ENCODE measurements at places on chromosomes 13 and 19.
A peak's percentile ranks its signal among the peaks of the same experiment; 100 is the strongest.

- no peak for DNase-seq
Measured at GRCh38 chr13:102195566-102196462, 206.0 kb downstream of the FGF14 start.

DNA sequence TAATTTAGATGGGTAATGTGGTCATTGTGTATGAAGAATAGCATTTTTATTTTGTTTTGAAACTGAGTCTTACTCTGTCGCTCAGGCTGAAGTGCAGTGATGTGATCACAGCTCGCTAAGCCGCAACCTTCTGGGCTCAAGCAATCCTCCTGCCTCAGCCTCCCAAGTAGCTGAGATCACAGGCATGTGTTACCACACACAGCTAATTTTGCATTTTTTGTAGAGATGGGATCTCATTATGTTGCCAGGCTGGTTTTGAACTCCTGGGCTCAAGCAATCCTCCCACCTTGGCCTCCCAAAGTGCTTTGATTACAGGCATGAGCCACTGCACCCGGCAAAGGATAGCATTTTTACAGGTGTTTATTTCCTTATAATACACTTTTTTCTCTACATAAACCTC, 36.6 kb downstream of the SERTM1 start:
- no peak for DNase-seq

- no peak for DNase-seq
Measured at GRCh38 chr13:108427355-108427754, 157.8 kb downstream of the TNFSF13B start.

DNA sequence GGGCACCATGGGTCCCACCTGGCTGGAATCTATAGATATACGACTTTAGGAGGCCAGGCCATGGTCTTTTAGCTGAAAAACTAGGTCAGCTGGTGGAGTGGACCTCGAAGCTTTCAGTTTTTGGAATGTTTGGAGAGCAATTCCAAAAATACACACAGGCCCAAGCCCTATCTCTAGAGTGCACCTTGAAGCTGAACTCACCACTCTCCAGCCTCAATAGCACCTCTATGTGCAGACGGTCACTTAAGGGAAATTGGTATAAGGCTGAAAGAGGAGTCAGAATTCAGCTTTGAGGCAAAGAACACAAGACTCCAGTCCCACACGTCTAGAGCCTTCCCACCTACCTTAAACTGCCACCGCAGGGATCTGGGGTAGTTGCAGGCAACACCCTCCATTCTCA, 56.4 kb upstream of the KATNAL1 start:
- DNase-seq = no peak

DNA sequence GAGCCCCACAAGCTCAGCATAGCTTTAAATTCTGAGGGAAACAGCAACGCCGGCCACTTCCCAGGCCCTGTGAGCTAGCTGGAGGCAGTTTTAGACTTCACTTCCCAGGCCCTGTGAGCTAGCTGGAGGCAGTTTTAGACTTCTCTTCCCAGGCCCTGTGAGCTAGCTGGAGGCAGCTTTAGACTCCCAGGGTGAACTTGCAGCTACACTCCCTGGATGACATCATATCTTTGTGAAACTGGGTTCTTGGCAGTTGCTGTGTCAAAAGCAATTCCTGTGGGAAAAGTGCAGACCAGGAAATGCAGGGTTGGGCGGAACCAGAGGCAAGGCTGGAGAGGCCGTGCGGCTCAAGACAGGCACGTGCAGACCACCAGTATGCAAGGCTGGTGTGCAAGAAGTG, 12.7 kb downstream of the SOX1 start:
- no peak for DNase-seq

- DNase-seq = no peak
Measured at GRCh38 chr13:99806671-99807070, 164.9 kb downstream of the ZIC5 start.

- no peak for DNase-seq
Measured at GRCh38 chr13:83386609-83387008, 495.7 kb downstream of the SLITRK1 start.

DNA sequence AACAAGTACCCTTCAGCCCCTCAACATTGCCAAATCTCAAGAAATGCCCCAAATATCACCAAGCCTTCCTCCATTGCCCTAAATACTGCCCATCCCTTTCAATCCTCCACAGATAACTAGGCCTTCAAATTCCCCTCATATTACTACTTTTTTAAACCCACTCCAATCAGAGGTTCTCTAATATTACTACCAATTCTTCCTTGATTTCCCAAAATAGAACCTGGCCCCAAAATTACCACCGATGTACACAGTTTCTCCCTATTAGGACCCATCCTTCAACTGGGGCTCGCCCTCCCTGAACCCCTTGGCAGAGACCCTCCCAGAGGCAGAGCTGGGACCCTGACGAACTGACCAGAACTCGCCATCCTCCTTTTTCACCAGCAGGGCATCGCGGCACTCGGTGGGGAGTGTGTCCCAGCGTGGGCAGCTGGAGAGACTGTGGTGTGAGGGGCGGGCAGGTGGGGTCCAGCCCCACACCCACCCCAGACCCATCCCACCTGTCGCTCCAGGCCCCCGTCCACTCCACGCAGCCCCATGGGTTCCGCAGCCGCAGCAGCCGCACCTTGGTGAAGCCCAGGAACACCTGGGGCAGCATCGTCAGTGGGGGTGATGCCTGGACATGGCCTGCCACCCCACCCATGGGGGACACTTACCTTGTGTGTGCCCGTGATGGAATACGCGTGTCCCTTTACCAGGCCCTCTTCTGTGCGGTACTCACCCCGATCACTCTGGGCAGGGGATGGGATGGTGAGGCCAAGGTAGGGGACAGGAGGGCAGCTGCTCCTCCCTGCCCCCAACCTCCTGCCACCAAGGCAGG, 6.1 kb downstream of the CAPN12 start:
- no peak for DNase-seq

- DNase-seq = no peak
Measured at GRCh38 chr19:10268071-10268470, 2.8 kb upstream of the ICAM1 start.

DNA sequence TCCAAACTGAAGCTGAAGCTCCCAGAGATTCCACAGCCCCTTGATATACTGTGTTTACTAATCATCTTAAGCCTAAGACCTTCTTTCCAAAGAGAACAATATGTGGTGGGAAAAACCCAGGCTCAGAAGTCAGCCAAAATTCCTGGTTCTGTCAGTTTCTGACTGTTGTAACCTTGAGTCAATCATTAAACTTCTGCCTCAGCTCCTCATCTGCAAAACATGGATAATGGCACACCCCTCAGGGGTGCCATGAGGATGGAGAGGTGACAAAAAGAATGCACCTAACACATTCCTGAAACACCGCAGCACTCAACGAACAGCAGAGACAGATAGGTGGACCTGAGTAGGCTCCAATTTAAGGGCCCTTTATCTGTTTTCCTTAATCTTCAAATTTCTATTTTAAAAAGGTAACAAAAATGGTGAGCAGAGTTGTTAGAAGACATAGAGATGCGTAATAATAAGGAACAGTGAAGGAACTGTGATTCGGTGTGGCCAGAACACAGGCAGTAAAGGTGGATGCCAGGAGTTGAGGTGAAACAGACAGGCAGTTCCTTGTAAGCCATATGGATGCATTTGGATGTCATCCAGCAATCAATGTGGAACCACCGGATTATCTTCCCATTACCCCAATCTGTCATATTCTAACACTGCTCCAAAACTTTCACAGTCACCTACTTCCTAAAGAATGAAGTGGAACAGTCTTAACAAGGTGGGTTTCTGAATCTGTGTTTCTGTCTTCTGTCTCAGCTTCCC, 56.6 kb upstream of the DOCK9 start:
- DNase-seq = no peak

DNA sequence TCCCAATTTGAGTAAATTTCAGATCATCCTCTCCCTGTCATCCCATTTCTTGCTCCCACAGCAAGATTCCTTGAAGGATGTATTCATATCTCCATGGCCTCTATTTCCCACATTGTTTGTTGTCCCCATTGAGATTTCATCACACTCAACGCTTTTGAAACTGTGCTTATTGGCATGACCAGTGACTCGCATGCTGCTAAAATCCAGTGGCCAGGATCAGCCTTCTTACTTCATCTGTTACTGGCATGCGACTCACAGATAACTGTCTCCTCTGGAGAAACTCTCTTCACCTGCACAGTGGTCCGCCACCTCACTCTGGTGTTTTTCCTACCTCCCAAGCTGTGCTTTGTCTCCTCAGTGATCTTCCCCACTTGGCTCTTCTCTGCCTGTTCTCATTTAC, 95.8 kb downstream of the WASF3 start:
- no peak for DNase-seq

DNA sequence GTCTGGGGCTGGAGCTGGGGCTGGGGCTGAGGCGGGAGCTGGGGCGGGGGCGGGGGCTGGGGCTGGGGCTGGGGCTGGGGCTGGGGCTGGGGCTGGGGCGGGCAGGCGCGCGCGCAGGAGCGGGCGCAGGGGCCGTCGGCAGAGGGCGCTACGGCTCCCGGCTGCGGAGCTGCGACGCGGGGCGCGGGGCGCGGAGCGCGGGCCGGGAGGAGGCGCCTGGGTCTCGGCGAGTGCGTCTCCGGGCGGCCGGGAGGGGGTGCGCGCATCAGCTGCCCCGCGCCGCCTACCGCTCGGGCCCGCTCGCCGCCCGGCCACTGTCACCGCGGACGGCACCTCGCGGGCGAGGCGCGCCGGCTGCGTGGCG, 422 bp upstream of the MTUS2 start:
- DNase-seq = peak; percentile 78

- DNase-seq = no peak
Measured at GRCh38 chr13:20001366-20002190, 43.1 kb downstream of the ZMYM2 start.

DNA sequence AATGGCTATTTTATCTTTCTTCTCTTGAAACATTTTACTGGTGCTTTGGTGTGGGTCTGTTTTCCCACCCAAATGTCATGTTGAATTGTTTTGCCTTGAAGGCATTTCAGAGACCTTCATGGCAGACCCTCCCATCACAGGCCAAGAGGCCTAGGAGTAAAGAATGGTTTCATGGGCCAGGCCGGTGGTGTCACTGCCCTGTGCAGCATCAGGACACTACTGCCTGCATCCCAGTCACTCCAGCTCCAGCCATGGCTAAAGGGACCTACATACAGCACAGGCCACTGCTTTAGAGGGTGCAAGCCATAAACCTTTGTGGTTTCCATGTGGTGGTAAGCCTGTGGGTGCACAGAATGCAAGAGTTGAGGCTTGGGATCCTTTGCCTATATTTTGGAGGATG, 326.9 kb downstream of the SLITRK5 start:
- DNase-seq = no peak

DNA sequence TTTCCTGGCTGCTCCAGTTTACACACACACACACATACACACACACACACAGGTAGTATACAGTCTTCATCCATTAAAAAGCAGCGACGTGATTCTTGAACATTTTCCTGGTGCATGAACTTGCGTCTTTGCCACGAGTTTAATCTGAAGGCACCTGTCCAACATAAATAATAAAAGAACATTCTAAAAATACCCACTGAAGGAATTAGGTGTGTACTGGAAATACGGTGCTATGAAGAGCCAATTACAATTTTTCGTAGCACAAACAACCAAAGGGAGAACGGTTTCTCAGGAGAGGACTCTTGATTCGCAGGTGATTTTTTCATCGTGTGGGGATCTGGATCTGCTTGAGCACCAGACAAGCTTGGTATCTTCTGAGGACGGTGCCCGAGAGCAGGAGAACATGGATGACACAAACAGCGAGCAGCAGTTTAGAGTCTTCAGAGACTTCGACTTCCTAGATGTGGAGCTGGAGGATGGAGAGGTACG, 61.2 kb downstream of the ZAR1L start:
- no peak for DNase-seq

- no peak for DNase-seq
Measured at GRCh38 chr13:113140677-113141600, 17.5 kb upstream of the PROZ start.

DNA sequence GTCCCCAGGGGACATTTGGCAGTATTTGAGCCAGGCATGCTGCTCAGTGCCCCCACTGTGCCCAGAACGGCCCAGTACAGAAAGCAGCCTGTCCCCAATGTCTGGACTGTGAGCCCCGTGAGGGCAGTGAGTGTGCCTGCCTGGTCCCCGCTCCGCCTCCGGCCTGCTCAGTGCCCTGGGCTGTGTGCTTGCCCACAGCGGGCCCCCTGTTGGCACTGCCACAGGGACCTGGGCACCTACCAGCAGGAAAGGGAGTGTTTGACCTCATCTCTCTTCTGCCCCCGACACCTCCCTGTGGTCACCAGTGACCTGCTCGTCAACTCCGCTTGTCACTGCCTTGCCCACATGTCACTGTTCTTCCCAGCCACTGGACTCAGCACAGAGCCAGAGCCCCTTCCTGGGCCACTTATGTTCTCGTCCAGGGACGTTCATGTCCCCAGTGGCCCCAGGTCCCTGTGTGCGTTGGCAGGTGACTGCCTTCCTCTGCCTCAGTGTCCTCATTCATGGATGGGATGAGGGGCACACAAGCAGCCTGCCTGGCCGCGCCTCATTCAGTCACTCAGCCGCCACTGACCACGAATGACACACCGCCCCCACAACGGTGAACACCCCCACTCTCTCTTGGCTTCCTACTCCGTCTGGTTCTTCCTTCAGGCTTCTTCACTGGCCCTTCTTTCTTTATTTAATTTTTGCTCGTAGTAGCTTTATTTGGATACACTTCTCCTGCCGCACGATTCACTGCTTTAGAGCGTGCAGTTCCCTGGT, 2.8 kb downstream of the FZR1 start:
- DNase-seq = no peak

DNA sequence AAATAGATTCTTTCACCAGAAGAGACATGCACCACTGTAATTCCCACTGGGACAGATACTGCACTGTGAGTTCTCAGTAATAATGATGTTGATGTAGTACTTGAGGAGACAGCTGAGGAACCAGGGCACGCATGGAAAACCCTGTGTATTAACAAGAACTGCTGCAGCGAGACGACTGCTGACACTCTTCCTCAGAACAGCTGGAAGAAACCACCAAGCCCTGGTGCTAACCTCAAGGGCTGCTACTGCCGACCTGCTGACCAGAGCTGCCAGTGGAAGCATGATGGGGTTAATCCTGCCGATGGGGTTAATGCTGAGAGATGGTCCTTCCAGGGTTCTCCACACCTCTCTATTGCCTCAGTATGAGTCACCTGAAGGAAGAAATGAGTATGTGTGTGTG, 45.6 kb downstream of the EDNRB start:
- DNase-seq = no peak

- DNase-seq = no peak
Measured at GRCh38 chr19:7547159-7547558, 11.6 kb downstream of the PNPLA6 start.
